ENCODE measurements at places on chromosomes 12 and 14. TPM values are rescaled to one million over a fixed set of nuclear protein-coding genes. Genes with fewer than 3 reads are reported as not detected.
A peak's percentile ranks its signal among the peaks of the same experiment; 100 is the strongest.

GRCh38 chr12:30507576-30507975 lies 188.1 kb downstream of the IPO8 start:
- H3K27me3 ChIP-seq, result no peaks in the 10 kb centered on the region
- no peaks in the 10 kb centered on the region for H3K4me1 ChIP-seq
- H3K36me3 ChIP-seq, result no peaks in the 10 kb centered on the region
- H3K4me3 ChIP-seq, result no peak overlapping the region
- H3K27ac ChIP-seq, result no peak overlapping the region
- DNase-seq, result no peak

GRCh38 chr12:25971654-25972041 lies 13.2 kb downstream of the RASSF8 start:
- no peaks in the 10 kb centered on the region for H3K4me1 ChIP-seq
- H3K36me3 ChIP-seq, result no peaks in the 10 kb centered on the region
- DNase-seq, result no peak

- H3K36me3 ChIP-seq, result peaks cover 16% of the 10 kb centered on the region
- no peak for DNase-seq
- H3K27me3 ChIP-seq, result no peaks in the 10 kb centered on the region
- peak overlapping the region; percentile 95 for H3K4me3 ChIP-seq
- H3K4me1 ChIP-seq, result peaks cover 35% of the 10 kb centered on the region
Measured at GRCh38 chr12:76346798-76347420, 1.3 kb downstream of the BBS10 start.

GRCh38 chr14:81311778-81312177 lies 88.3 kb downstream of the STON2 start:
- H3K27ac ChIP-seq, result no peak overlapping the region
- peaks cover 2% of the 10 kb centered on the region for H3K4me1 ChIP-seq
- no peak for DNase-seq
- no peaks in the 10 kb centered on the region for H3K36me3 ChIP-seq

- peaks cover 39% of the 10 kb centered on the region for H3K27me3 ChIP-seq
- DNase-seq, result no peak
- no peak overlapping the region for H3K27ac ChIP-seq
- H3K4me1 ChIP-seq, result peaks cover 4% of the 10 kb centered on the region
Measured at GRCh38 chr14:61188978-61189808, 91.9 kb downstream of the TMEM30B start.

DNA sequence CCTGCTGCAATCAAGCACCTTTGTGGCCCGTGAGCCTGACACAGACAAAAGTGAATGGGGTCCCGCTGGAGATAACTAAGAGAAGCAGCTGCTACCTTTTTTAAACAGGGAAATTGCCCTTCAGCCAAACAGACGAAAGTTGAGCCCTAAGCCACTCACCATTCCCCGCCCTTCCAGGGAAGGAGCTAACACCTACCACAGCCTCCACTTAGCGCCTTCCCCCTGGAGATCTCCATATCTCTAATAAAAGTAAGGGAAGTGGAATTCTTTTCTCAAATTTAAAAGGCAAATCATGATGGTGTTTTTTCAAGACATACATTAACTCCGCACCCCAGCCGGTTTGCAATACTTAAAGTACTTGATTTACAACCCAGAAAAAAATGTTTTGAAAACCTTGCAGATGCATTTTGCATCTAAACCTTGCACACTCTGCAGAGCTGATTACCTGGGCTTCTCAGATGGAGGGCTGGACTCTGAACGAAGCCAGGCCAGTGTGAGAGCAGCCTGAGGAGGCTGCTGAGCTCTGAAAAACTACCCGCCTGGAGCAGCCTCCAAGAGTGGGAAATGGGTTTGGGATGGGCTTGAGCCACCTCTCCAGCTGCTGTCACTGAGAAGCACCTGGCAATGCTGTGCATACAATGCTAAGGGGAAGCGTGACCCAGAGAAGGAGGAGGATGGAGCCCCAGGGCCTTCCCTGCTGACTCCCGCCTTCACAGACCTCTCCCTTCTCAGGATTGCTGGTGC lies 10.0 kb downstream of the NUAK1 start:
- H3K27me3 ChIP-seq, result peaks cover 41% of the 10 kb centered on the region
- no peaks in the 10 kb centered on the region for H3K4me1 ChIP-seq
- H3K4me3 ChIP-seq, result no peak overlapping the region
- DNase-seq, result no peak
- H3K36me3 ChIP-seq, result no peaks in the 10 kb centered on the region
- no peak overlapping the region for H3K27ac ChIP-seq

- H3K27ac ChIP-seq, result no peak overlapping the region
- no peak for DNase-seq
- no peak overlapping the region for H3K4me3 ChIP-seq
- no peaks in the 10 kb centered on the region for H3K27me3 ChIP-seq
Measured at GRCh38 chr12:88782351-88782750, 202.1 kb upstream of the KITLG start.

DNA sequence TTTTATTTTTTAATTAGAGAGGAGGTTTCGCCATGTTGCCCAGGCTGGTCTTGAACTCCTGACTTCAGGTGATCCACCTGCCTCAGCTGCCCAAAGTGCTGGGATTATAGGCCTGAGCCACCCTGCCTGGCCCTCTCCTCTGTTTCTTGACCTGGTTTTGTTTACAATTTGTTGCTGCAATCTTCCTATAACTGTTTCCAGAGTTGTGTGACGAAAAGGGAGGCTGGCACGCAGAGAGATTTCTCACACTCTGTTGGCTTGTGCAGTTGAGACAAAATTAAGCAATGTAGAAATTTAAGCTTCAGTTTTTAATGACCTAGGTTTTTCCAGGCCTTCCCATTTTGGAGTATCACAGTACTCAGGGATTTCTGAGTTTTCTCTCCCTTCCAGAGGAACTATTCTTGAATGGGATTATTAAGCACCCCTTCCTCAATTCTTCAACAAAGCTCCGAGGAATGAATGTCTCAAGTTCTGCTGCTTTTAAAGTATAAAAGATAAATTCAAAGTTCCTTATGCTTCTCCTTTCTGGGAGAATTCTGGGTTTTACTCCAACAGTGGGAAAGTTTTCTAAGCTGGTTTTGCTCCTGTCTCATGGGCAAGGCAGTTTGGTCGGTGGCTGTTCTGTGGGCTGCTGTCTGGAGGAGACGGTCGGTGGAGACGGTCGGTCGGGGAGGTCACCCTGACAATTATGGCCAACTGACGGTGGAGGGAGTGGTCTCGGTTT lies 20.4 kb upstream of the FOS start:
- H3K27ac ChIP-seq, result peak overlapping the region; percentile 100
- DNase-seq, result no peak
- peaks cover 2% of the 10 kb centered on the region for H3K36me3 ChIP-seq
- peak overlapping the region; percentile 95 for H3K4me3 ChIP-seq
- peaks cover 4% of the 10 kb centered on the region for H3K27me3 ChIP-seq

- no peaks in the 10 kb centered on the region for H3K27me3 ChIP-seq
- peaks cover 10% of the 10 kb centered on the region for H3K36me3 ChIP-seq
- no peaks in the 10 kb centered on the region for H3K4me1 ChIP-seq
- no peak overlapping the region for H3K27ac ChIP-seq
- no peak for DNase-seq
Measured at GRCh38 chr12:123027726-123028445, 47.4 kb downstream of the ARL6IP4 start.

GRCh38 chr12:48486679-48487078 lies 4.4 kb downstream of the C12orf54 start:
- no peaks in the 10 kb centered on the region for H3K36me3 ChIP-seq
- no peak overlapping the region for H3K4me3 ChIP-seq
- no peaks in the 10 kb centered on the region for H3K4me1 ChIP-seq
- no peaks in the 10 kb centered on the region for H3K27me3 ChIP-seq

DNA sequence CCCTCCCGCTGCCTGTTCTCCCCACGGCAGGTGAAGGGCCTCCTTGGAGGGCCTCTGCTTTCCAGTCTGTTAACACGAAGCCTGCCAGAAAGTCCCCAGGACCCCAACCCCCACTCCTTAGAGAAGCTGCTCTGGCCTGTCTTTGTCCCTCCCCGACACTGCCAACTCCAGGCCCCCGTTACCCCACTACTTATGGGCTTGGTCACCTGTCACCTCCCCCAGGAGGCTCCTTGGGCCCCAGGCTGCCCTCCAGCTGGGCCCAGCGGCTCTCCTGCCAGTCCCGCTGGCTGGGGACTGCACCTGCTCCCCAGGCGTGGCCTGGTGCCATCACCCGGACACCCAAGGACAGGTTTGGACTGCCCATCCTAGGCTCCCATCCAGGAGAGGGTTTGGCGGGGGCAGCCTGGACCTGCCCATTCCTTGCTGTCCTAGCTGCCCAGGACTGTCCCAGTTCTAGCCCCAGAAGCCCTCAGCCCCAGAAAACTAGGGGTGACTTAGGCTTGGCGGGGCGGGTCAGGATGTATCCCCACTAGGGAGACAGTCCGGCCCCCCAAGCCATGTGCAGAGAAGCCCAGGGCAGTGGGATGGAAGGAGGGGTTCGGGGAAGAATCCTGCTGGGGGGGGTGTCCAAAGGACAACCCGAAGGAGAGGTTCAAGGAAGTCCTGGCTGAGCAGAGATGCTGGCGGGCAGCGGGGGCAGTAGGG lies 155.7 kb upstream of the C14orf180 start:
- H3K27ac ChIP-seq, result no peak overlapping the region
- no peaks in the 10 kb centered on the region for H3K36me3 ChIP-seq
- no peak overlapping the region for H3K4me3 ChIP-seq
- no peaks in the 10 kb centered on the region for H3K4me1 ChIP-seq
- DNase-seq, result no peak

- H3K27ac ChIP-seq, result no peak overlapping the region
- no peak overlapping the region for H3K4me3 ChIP-seq
- H3K4me1 ChIP-seq, result no peaks in the 10 kb centered on the region
- no peaks in the 10 kb centered on the region for H3K27me3 ChIP-seq
- H3K36me3 ChIP-seq, result no peaks in the 10 kb centered on the region
- no peak for DNase-seq
Measured at GRCh38 chr14:87049950-87050349, 943.0 kb downstream of the GALC start.

GRCh38 chr12:65533177-65533883 lies 254.8 kb downstream of the MSRB3 start:
- H3K36me3 ChIP-seq, result no peaks in the 10 kb centered on the region
- no peak overlapping the region for H3K4me3 ChIP-seq
- H3K4me1 ChIP-seq, result no peaks in the 10 kb centered on the region
- H3K27ac ChIP-seq, result no peak overlapping the region
- H3K27me3 ChIP-seq, result no peaks in the 10 kb centered on the region

DNA sequence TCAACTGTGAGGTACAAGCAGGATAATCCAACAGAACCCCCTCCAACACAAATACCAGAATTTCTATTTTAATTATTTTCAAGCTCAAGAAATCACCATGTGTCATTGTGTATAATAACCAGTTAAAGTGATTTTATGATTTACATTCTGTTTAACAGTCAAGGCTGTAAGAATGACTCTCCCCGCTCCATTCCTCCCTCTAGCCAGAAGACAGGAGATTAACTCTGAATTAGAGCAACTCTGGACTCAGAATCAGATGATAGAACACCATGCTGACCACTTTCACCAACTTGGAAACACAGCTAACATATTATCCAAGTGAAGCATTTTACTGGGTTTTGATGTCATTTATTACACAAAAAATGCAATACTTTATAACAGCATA lies 71.9 kb downstream of the ATP2B1 start:
- no peaks in the 10 kb centered on the region for H3K27me3 ChIP-seq
- no peak for DNase-seq
- H3K27ac ChIP-seq, result peak overlapping the region; percentile 19
- H3K4me3 ChIP-seq, result no peak overlapping the region
- H3K36me3 ChIP-seq, result peaks cover 72% of the 10 kb centered on the region

- DNase-seq, result no peak
- peak overlapping the region; percentile 96 for H3K27ac ChIP-seq
- peaks cover 2% of the 10 kb centered on the region for H3K27me3 ChIP-seq
- H3K4me3 ChIP-seq, result peak overlapping the region; percentile 94
- H3K4me1 ChIP-seq, result peaks cover 34% of the 10 kb centered on the region
Measured at GRCh38 chr12:71840231-71840847, 780 bp downstream of the TBC1D15 start.

GRCh38 chr14:78307671-78308070 lies 137.5 kb downstream of the NRXN3 start:
- H3K36me3 ChIP-seq, result no peaks in the 10 kb centered on the region
- no peak for DNase-seq
- H3K4me3 ChIP-seq, result no peak overlapping the region
- H3K27ac ChIP-seq, result no peak overlapping the region
- no peaks in the 10 kb centered on the region for H3K4me1 ChIP-seq

- no peaks in the 10 kb centered on the region for H3K36me3 ChIP-seq
- no peak overlapping the region for H3K27ac ChIP-seq
- no peak for DNase-seq
Measured at GRCh38 chr14:97413022-97413539, 615.9 kb downstream of the VRK1 start.

DNA sequence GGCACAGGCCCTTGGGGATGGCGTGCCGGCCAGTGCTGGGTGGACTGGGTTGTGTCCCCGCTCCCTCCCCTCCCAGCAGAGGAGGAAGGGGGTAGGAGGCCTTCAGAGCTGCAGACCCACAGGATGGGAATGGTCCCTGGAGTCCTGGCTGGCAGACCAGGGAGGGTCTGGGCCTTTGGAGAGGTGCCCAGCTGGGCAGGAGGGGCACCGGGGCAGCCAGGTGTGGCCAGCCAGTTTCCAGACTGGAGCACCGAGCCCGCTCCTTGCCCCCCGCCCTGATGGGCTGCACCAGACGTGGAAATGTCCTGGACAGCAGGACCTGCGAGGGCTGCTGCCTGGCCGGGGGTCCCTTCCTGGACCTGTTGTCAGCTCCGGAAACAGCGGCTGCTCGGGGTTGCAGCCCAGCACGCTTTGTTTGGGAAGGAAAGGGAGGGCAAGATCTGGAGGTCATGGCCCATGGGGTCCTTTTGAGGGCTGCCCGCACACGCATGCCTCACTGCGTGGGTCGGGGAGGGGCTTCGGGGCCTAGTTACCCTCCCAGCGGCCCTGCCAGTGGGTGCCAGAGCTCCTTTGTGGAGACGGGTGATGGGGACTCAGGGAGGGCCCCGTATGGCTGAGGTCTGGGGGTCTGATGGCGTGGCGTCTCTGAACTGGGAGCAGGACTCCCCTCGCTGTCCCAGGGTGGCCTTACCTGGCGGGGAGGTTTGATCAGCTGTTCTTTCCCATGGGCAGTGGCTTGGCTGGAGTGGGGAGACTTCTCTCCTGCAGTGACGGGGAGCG lies 9.1 kb downstream of the KIF26A start:
- peaks cover 10% of the 10 kb centered on the region for H3K27me3 ChIP-seq
- no peak overlapping the region for H3K4me3 ChIP-seq
- DNase-seq, result no peak

GRCh38 chr12:67634303-67634761 lies 14.2 kb upstream of the DYRK2 start:
- peaks cover 55% of the 10 kb centered on the region for H3K4me1 ChIP-seq
- H3K27ac ChIP-seq, result no peak overlapping the region
- H3K4me3 ChIP-seq, result no peak overlapping the region
- DNase-seq, result no peak
- H3K27me3 ChIP-seq, result no peaks in the 10 kb centered on the region

- no peak overlapping the region for H3K4me3 ChIP-seq
- no peak overlapping the region for H3K27ac ChIP-seq
- H3K36me3 ChIP-seq, result no peaks in the 10 kb centered on the region
- H3K27me3 ChIP-seq, result peaks cover 9% of the 10 kb centered on the region
Measured at GRCh38 chr12:105644770-105645169, 314.3 kb downstream of the C12orf75 start.

Gene ARID2
- total RNA-seq, result 44.6 TPM

Gene IL23A
- 5.6 TPM for total RNA-seq

Gene CALM1
- total RNA-seq, result 314 TPM

Gene MSI1
- total RNA-seq, result not detected

Gene RAP1B
- total RNA-seq, result 142 TPM

Gene LALBA
- total RNA-seq, result not detected

Gene ZFYVE21
- 12.4 TPM for total RNA-seq

Gene TAS2R30
- 3.4 TPM for total RNA-seq

Gene YY1
- total RNA-seq, result 72.6 TPM
